CD8-positive, alpha-beta memory T cell (primary cell): ENCODE measurements at places on chromosomes 3 and 15.

DNA sequence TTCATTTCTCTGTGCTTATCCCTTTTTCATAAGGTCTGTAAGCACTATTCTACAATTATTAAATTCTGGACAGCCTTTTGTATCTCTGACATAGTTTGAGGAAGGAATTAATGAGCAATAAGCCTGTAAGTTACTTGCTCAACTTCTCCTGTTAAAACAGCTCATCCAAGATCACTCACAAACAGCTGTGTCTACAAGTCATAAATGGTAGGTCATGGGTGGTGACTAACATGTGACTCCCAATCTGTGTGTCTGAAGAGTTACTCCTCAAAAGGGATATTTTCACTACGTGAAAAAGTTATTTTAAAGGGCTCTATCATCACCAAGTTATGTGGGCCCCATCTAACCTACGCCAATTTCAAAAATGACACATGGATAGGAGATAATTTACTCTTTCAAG, 145.2 kb upstream of the CBLB start:
- DNase-seq, result no peak

DNA sequence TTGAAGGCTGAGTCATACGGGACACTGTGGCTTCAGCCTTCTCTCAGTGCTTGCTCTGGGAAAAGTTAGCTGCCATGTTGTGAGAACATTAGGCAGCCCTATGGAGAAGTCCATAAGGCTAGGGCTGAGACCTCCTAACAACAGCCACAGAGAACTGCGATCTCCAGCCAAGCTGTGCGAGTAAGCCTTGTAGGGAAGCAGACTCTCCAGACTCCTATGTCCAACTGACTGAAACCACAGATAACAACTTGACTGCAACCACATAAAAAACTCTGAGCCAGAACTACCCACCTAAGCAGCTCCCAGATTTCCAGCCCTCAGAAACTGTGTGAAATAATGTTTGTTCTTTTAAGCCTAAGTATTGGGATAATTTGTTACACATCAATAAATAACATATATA, 40.7 kb downstream of the DENND6A start:
- no peak for DNase-seq

DNA sequence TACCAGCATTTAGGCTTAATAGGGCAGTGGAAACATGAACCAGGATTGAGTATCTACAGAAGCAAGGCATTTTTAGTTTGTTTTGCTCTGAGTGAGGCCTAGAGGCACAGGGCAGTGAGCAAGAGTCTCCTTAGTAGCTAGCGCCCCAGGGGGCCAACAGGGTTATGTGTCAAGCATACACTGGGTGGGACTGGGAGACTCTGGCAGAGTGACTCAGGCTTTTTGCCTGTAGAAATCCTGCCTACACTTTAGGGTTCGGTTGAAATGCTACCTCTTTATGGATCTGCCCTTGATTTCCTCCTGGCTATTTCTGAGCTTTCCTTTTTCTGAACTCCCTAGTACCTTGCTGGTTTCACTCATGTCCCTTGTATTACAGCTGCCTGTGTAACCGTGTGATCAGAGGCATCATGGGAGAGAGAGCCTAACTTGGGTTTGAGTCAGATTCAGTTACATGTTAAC, 72.2 kb downstream of the TOP2B start:
- no peak for DNase-seq

GRCh38 chr15:40323953-40324937, 753 bp downstream of the INAFM2 start:
- peak; percentile 32 for DNase-seq

- no peak for DNase-seq
Measured at GRCh38 chr3:37723585-37723984, 138.1 kb upstream of the CTDSPL start.

- peak; percentile 3 for DNase-seq
Measured at GRCh38 chr3:179037351-179037750, 34.3 kb downstream of the ZMAT3 start.

DNA sequence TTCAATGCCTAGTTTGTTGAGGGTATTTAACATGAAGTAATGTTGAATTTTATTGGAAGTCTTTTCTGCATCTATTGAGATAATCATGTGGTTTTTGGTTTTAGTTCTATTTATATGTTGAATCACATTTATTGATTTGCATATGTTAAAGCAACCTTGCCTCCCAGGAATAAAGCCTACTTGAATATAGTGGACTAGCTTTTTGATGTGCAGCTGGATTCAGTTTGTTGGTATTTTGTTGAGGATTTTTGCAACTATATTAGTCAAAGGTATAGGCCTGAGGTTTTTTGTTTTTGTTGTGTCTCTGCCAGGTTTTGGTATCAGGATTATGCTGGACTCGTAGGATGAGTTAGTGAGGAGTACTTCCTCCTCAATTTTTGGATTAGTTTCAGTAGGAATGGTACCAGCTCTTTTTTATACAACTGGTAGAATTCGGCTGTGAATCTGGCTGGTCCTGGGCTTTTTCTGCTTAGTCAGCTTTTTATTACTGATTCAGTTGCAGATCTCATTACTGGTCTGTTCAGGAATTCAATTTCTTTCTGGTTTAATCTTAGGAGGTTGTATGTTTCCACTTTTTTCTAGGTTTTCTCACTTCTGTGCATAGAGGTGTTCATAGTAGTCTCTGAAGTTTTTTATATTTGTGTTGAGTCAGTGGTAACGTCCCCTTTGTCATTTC, 209.8 kb upstream of the RBMS3 start:
- DNase-seq, result no peak

DNA sequence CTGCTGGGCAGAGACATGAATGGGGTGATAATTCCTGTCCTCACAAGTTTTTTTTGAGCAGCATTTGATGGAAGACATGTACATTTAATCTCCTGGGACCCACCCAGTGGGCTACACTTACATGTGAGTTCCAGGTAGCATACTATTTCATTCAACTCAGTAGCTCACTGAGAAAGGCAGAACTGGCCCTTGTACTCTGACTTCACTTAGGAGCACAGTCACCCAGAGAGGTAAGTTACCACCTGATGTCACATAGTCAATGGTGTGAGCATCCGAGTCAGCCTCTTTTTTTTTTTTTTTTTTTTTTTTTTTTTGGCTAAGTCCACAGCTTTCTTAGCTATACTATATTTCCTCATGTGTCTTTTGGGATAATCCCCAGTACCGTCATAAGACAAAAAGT, 32.7 kb upstream of the MCTP2 start:
- no peak for DNase-seq

GRCh38 chr3:148204131-148204530, 493.6 kb upstream of the AGTR1 start:
- no peak for DNase-seq

- no peak for DNase-seq
Measured at GRCh38 chr15:69091654-69092053, 68.8 kb upstream of the GLCE start.

GRCh38 chr15:88089731-88090130, 166.8 kb downstream of the NTRK3 start:
- DNase-seq, result no peak

- DNase-seq, result no peak
Measured at GRCh38 chr3:186849374-186849975, 7.0 kb downstream of the ADIPOQ start.

DNA sequence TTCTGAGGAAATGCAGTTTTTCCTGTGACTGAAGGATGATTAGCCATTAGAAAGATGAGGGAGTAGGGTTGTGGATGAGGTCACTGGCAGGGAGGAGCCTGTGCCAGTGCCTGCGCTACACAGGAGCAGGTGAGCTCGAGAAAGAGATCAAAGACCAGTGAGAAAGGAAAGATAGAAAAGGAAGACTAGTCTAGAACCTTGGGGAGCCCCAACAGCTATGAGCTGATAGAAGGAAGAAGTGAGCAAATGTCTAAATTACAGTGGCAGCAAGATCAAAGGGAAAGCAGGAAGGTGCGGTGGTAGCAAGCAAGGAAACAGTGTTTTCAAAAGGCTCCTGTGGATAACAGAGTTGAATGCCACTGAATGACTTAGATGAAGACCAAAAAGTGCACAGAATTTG, 39.6 kb downstream of the LNP1 start:
- DNase-seq, result no peak

DNA sequence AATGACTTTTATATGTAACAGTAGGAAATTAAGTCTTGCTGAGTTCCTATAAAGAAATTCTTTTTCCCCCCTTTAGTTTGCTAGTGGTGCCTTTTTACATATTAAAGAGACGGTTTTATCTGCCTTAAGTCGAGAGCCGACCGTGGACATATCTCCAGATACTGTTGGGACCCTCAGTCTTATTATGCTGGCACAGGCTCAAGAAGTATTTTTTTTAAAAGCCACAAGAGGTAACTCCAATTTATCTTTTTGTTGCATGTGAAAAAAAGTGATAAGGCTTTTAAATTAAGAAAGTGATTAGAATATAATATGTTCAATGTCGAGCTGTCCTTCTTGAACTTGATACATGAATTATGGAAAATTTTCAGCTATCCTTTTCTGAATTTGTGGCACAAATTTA, 26.7 kb downstream of the PDCD6IP start:
- no peak for DNase-seq

- DNase-seq, result no peak
Measured at GRCh38 chr3:59756934-59757333, 707.1 kb upstream of the CFAP20DC start.

GRCh38 chr15:63221346-63221745, 31.9 kb downstream of the RAB8B start:
- no peak for DNase-seq

GRCh38 chr3:189277711-189278110, 105.9 kb downstream of the TPRG1 start:
- no peak for DNase-seq

DNA sequence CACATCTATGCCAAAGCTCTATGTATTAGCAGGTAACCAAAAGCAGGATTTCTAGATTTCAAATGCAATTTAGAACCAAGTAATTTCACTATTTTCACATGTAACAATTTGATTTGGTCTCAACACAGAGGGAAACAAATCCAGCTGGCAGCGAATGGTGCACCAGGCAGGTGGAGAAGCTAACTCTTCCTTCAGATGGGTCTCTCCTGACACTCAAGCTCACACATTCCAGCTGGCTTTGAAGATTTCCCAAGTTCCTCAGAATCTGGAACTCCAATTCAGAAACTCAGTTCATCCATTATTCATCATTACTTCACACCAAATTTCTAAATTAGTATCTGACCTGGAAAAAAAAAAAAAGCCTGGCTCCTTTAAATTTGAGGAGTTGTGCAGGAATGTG, 318.1 kb upstream of the NECTIN3 start:
- no peak for DNase-seq

DNA sequence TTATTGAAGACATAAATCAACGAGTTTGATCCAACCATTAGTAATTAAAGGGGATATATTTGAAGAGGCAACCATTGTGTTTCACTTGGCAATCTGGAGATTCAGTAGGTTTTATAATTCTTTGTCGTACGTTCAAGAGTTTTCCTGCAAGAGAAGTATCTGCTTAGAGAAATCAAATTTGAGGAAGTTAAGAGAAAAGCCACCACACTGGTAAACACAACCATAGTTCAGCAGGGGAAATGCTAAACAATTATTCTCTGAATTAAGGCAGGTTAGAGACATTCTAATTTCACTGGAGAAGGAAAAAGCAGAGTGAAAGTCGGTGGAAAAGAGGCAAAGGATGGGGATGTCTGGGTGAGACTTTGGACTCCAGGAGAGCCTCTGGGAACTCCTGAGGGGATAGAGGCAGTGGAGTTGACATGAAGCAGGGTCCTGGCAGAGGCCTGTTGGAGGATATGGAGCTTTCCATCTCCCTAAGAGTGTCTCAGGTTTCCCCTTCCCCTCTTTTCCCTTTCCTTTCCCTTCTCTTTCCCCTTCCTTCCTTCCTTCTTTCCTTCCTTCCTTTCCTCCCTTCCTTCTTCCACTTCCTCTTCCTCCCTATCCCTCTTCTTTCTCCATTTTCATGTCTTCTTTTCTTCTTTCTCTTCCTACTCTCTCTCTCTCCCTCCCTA, 26.5 kb downstream of the SPINK8 start:
- DNase-seq, result no peak

DNA sequence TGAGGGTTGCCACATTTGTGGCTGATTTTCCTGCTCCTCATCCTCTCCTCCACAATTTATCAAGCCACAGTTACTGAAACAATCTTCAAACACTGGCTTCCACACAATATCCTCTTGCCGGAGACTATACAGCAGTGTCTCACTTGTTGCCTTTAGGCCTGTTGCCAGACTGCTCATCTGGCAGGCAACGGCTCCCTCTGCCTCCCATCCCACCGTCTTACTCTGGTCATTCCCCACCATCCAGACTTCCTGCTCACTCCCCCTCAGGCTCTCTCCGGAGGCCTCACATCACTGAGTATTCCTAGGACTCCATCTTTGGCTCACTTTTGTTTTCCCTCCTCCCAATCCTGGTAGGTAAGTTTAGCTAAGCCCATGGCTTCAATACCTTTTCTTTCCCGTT, 301.9 kb downstream of the IL20RB start:
- no peak for DNase-seq

DNA sequence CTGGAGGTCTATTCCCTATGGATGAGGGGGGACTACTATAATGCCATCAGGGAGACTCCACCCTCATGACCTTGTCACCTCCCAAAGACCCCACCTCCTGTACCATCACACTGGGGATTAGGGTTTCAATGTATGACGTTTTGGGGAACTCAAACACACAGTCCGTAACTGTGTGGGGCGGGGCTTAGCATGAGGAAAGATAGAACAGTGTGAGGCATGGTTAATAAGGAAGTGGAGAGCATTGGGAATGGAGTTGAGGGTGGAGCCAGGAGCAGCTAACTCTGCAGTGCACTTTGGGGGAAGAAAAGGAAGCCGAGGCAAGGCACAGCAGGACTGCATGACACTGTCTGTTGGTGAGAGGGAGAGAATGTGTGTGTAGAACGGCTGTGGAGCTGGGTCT, 90.9 kb upstream of the AGBL1 start:
- no peak for DNase-seq

DNA sequence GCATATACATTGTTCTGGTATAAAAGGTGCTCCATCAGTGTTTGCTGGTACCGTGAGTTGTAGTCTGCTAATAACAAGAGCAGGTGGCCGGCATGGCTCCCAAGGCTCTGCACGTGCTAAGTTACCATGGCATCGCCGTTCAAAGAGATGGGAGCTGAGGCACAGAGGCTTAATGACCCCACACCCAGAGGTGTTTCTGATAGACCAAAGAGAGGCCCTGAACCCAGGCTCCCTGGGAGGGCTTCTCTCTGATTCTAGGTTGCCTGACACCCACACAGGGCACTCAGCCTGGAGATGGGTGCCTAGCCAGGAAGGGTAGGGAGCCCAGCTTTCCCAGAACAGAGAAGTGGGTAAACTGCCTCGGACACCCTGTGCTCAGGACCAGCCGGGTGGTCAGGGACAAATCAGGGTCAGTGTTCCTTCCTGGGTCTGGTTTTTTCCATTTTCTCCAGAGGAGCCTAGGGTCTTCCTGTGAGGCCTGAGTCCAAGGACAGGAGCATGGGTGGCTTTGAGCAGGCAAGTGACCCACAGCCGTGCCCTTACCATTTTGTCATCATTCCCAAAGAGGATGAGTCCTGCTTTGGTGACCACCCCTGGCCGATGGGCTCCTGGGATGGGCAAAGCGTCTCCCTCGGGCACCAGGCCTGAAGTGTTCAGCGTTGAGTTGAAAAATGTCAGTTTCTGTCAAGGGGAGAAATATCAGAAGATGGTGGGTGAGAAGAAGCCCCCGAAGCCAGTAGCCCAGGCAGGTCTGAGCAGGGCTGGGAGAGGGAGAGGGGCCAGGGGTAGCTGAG, 27.3 kb downstream of the ALDH1L1 start:
- DNase-seq, result no peak

GRCh38 chr3:72836923-72837322, 11.3 kb downstream of the SHQ1 start:
- DNase-seq, result no peak
